ENCODE measurements at places on chromosomes 4 and X. TPM values are rescaled to one million over a fixed set of nuclear protein-coding genes. Genes with fewer than 3 reads are reported as not detected.

DNA sequence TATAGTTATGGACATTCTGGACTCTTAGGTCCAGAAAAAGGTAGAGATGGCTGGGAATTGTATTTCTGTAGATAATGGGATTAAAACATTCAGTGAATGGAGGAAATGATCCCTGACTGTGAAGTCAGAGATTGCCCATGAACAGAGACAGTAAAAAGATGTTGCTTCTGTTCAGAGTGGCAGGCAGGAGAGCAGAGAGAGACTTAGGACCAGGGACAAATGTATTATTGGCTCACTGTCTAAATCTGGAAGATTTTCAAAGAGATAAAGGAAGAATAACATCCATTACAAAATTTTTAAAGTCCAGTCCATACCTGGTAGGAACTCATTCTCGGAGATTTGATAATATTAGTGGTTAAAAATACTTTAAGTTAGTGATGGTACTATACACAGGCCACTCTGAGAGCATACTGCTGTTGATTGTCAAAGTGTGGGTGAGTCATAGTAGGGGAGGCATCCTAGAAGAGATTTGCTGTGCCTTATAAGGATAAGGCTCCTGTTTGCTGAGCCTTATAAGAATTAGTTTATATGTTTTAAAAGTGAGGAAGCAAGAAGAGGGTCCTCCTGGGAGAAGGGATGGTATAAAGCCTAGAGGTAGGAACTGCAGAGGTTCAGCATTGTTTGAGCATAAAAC lies 53.0 kb downstream of the JADE3 start:
- DNase-seq, result no peak

GRCh38 chrX:121356139-121356849 lies 308.9 kb downstream of the GLUD2 start:
- no peak for DNase-seq

Gene CENPVL1
- total RNA-seq, result not detected

GRCh38 chr4:156946516-156947424 lies 24.8 kb downstream of the PDGFC start:
- no peak for DNase-seq

Gene SYAP1
- total RNA-seq, result 23.3 TPM
